ENCODE measurements at places on chromosomes 12 and 14. TPM values are rescaled to one million over a fixed set of nuclear protein-coding genes. Genes with fewer than 3 reads are reported as not detected.

The ANKRD33 gene
- total RNA-seq, result not detected

GRCh38 chr12:6072302-6072752, 52.1 kb downstream of the VWF start:
- peak overlapping the region; percentile 68 for H3K27ac ChIP-seq
- H3K4me1 ChIP-seq, result no peaks in the 10 kb centered on the region
- H3K36me3 ChIP-seq, result no peaks in the 10 kb centered on the region
- no peaks in the 10 kb centered on the region for H3K27me3 ChIP-seq
- H3K4me3 ChIP-seq, result no peak overlapping the region

The CLEC4D gene
- total RNA-seq, result 0.63 TPM

GRCh38 chr14:34453226-34453625, 8.8 kb downstream of the SPTSSA start:
- no peaks in the 10 kb centered on the region for H3K4me1 ChIP-seq
- DNase-seq, result no peak
- peaks cover 22% of the 10 kb centered on the region for H3K36me3 ChIP-seq
- H3K4me3 ChIP-seq, result no peak overlapping the region
- H3K27ac ChIP-seq, result no peak overlapping the region

- no peak for DNase-seq
- H3K27me3 ChIP-seq, result no peaks in the 10 kb centered on the region
- H3K27ac ChIP-seq, result no peak overlapping the region
- peaks cover 7% of the 10 kb centered on the region for H3K36me3 ChIP-seq
- peaks cover 15% of the 10 kb centered on the region for H3K4me1 ChIP-seq
- H3K4me3 ChIP-seq, result no peak overlapping the region
Observed at GRCh38 chr14:75880512-75880911, 101.3 kb downstream of the TGFB3 start.

The OAS2 gene
- total RNA-seq, result 6.8 TPM

DNA sequence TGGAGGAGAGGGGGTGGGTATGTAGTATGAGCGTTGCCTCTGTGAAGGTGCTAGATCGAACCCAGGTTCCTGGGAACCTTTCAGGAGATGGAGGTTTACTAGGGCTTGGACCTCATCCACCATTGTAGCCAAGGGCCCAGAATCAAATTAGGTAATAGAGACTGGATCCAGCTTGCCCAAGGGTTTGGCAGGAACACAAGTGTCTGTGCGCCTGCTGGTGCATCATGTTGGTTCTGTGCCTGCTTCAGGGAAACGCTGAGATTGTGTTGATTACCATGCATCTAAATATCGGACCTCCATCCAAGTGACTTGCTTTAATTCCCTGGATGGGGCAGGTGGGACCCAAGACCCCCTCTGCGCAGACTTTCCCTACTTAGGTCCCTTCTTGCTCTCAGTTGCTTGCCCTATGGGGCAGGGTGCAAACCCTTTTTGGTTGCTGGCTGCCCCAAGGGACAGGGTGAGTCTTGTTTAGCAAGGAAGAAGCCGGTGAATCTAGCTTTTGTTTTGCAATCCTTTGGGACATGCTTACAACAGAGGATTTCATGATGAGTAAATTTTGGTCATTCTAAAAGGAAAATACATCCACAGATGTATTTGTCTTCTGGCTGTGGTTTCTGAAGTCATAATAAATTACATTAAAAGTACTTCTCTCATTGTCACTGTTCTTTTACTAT, 189.8 kb upstream of the PRICKLE1 start:
- H3K27ac ChIP-seq, result no peak overlapping the region
- no peaks in the 10 kb centered on the region for H3K36me3 ChIP-seq
- H3K4me1 ChIP-seq, result peaks cover 19% of the 10 kb centered on the region
- no peak for DNase-seq
- H3K4me3 ChIP-seq, result no peak overlapping the region
- no peaks in the 10 kb centered on the region for H3K27me3 ChIP-seq

The OVCH1 gene
- total RNA-seq, result 0.19 TPM

The YEATS4 gene
- 8.5 TPM for total RNA-seq

- H3K27me3 ChIP-seq, result no peaks in the 10 kb centered on the region
- no peak overlapping the region for H3K4me3 ChIP-seq
- no peak for DNase-seq
Observed at GRCh38 chr12:100508751-100509150, 35.1 kb downstream of the NR1H4 start.

DNA sequence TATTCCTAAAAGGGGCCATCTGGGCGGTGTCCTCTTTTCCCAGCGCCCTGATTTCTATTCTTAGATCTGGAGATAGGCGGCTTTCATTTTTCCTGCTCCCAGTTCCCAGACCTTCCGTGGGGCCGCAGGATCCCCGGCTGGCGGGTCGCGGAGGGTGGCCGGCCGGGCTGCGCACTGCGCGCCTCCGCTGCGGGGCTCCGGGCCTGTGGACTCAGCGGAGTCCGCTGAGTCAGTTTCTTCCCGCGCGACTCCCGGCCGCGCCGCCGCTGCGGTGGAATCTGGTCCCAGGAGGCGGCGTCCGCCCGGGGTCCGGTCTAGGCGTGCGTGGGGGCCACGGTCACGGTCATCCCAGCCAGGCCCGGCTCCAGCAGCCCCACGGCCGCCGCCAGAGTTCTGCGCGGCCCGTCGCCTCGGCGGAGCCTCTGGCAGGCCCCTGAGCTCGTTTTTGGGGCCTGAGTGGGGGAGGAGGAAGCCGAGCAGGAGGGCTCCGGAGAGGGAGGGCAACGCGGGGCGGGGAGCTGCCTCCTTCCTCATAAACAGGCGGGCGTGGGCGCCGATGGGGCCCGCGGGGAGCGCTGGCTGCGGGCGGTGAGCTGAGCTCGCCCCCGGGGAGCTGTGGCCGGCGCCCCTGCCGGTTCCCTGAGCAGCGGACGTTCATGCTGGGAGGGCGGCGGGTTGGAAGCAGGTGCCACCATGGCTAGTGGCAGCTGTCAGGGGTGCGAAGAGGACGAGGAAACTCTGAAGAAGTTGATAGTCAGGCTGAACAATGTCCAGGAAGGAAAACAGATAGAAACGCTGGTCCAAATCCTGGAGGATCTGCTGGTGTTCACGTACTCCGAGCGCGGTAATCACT, at the start of gene LRRK2:
Gene LRRK2 (plus strand): TSS at position 559 of the 853 bp plus-strand sequence. CDS start 135 bp downstream, at position 694.
- H3K4me1 ChIP-seq, result peaks cover 23% of the 10 kb centered on the region
- no peaks in the 10 kb centered on the region for H3K36me3 ChIP-seq
- DNase-seq, result peak; percentile 85
- no peaks in the 10 kb centered on the region for H3K27me3 ChIP-seq
- peak within 1 kb of the TSS; percentile 68 for H3K4me3 ChIP-seq
- H3K27ac ChIP-seq, result peak within 1 kb of the TSS; percentile 92

DNA sequence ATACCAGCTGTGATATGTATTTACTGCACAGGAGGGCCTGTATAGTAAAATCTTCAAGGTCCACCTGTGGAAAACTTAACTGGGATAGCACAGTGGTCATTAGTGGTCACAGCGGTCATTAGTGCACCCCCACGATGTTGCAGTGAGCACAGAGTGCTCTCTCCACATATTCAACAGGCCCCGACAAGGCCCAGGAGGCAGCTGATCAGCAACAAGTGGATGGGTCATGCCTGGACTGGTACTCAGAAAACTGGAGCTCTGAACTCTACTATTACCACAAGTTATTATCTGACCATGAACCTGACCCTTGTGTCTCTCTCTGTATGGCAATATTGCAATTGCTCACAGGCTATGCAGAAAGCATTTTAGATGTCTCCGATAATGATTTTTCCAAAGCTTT, 129.5 kb downstream of the SLC35F4 start:
- no peaks in the 10 kb centered on the region for H3K27me3 ChIP-seq
- H3K27ac ChIP-seq, result no peak overlapping the region
- peaks cover 5% of the 10 kb centered on the region for H3K4me1 ChIP-seq
- H3K36me3 ChIP-seq, result no peaks in the 10 kb centered on the region
- no peak for DNase-seq

- H3K27ac ChIP-seq, result no peak overlapping the region
- peaks cover 28% of the 10 kb centered on the region for H3K36me3 ChIP-seq
- no peak for DNase-seq
- no peaks in the 10 kb centered on the region for H3K27me3 ChIP-seq
Observed at GRCh38 chr12:124006085-124006845, 33.2 kb downstream of the ZNF664 start.

The MSI1 gene
- total RNA-seq, result 2.9 TPM

DNA sequence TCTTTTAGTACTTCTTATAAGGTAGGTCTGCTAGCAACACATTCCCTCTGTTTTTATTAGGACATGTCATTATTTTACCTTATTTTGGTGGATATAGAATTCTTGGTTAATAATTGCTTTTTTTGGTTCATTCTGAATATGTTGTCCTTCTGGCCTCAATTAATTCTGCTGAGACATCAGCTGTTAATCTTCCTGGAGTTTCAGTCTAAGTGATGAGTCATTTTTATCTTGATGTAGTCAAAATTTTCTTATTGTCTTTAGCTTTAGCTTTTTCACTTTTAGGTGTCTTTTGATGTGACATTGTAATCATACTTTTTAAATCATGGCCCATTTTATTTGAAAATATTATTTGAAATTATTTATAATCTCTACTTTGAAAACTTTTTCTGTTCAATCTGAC, 104.9 kb upstream of the PMCH start:
- no peaks in the 10 kb centered on the region for H3K27me3 ChIP-seq
- DNase-seq, result no peak
- peaks cover 8% of the 10 kb centered on the region for H3K4me1 ChIP-seq
- H3K4me3 ChIP-seq, result no peak overlapping the region
- H3K36me3 ChIP-seq, result no peaks in the 10 kb centered on the region

DNA sequence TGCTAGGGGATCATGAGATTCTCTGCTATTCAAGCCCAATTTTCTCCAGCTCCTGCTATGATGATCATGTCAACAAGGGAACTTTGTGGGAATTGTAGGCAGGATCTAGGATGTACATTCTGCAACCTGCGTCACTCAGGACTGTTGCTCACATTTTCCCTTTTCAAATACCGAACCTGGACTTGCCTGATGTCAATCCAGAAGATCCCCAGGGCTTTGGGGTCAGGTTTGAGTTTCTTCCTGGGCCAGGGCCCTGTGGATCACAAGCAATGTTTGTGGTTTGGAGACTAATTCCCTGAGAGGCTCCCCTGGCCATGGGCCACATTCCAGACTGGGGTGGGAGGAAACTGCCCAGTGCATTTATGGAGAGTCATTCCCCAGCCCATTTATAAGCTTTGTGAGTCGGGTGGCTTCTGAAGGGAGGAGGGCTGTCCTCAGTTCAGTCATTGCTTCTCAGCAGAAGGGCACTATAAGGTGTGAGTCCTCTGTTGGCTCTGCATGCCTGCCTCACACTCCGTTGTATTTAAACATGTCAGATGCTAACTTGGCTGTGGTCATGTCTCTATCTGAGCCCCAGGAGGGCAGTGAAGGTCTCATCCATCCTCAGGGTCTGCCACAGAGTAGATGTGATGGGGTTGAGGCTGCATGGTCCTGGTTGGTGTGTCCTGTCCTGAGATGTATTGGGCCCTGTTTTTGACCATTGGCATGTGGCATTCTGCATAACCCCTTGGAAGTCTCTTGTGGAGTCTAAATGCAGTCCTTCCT, 6.5 kb downstream of the KRT86 start:
- peak; percentile 82 for DNase-seq
- peaks cover 26% of the 10 kb centered on the region for H3K4me1 ChIP-seq
- H3K36me3 ChIP-seq, result no peaks in the 10 kb centered on the region
- H3K27me3 ChIP-seq, result no peaks in the 10 kb centered on the region
- peak overlapping the region; percentile 64 for H3K27ac ChIP-seq

- H3K27ac ChIP-seq, result no peak overlapping the region
- no peaks in the 10 kb centered on the region for H3K27me3 ChIP-seq
- DNase-seq, result no peak
Observed at GRCh38 chr14:35975814-35976213, 149.7 kb downstream of the BRMS1L start.

The POLE2 gene
- 2.3 TPM for total RNA-seq

DNA sequence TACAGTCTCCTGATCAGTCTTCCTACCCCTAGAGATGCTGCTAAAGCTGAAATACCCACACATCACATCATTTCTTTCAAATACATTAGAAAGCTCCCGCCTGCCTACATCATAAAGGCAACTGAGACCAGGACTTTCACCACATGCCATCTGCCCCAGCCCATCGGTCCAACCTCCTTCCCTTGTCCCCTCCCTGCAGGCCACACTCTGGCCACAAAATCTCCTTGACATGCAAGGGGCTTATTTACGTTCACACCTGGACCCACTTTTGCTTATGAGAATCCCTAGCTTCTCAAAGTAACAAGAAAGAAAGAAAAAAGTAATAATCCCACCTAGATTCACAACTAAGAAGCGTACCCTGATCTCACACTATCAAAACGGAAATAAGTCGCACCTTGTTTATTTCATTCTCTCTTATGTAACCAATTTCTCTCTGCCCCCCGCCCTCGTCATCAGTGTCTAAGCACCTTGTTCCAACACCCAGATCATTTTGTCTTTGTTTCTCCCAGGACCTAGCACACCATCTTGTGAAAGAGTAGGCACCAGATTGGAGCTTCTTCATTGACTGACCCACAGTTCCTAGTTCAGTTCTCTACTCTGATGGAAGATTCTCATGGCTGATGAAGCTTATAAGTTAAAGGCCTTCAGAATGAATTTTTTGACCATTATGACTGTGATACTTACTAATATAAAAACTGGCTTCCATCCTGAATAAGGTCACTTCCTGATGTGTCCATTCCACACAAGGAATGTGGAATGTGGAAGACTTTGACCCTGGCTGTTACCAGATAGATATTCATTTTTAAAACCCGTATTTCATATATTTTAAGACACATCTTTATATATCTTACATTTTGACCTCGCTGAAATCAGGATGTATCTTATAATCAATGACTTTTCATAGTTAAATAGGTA, 7.7 kb downstream of the WSB2 start:
- peak overlapping the region; percentile 50 for H3K27ac ChIP-seq
- peaks cover 13% of the 10 kb centered on the region for H3K36me3 ChIP-seq
- H3K4me1 ChIP-seq, result peaks cover 50% of the 10 kb centered on the region
- H3K4me3 ChIP-seq, result no peak overlapping the region
- DNase-seq, result no peak

- H3K27me3 ChIP-seq, result no peaks in the 10 kb centered on the region
- H3K4me1 ChIP-seq, result no peaks in the 10 kb centered on the region
- no peak overlapping the region for H3K27ac ChIP-seq
- no peaks in the 10 kb centered on the region for H3K36me3 ChIP-seq
- no peak overlapping the region for H3K4me3 ChIP-seq
- DNase-seq, result no peak
Observed at GRCh38 chr12:15728118-15728598, 61.0 kb downstream of the EPS8 start.

DNA sequence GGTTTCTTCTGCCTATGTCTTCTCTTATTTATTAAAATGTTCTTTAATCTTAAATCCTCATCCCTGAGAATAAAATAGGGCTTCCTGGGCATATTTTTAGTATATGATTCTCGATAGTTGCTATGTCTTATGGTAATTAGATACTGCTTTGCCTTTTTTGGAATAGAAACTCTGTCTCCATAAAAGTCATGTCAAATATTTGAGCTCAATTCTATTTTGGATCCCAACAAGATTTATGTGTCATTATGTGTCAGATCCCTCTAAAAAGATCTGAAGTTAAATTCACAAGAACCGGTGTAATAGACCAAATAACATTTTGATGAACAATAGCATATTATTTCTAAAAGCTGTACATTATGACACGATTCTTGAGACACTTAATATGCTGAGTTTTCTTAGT, 312.5 kb upstream of the PDE3A start:
- no peak overlapping the region for H3K4me3 ChIP-seq
- no peaks in the 10 kb centered on the region for H3K27me3 ChIP-seq
- no peaks in the 10 kb centered on the region for H3K36me3 ChIP-seq
- no peaks in the 10 kb centered on the region for H3K4me1 ChIP-seq
- DNase-seq, result no peak

All from right atrium auricular region (tissue), 2 donors.